Cerebellum (tissue), 4 donors: ENCODE measurements at places on chromosomes 5 and 9.

- no peak for DNase-seq
Measured at GRCh38 chr9:114274217-114274616, 48.7 kb upstream of the ORM1 start.

- DNase-seq: peak; percentile 28
Measured at GRCh38 chr5:113039229-113039933, 62.8 kb downstream of the DCP2 start.

- peak; percentile 1 for DNase-seq
Measured at GRCh38 chr9:78860801-78861475, 564.0 kb downstream of the PSAT1 start.

DNA sequence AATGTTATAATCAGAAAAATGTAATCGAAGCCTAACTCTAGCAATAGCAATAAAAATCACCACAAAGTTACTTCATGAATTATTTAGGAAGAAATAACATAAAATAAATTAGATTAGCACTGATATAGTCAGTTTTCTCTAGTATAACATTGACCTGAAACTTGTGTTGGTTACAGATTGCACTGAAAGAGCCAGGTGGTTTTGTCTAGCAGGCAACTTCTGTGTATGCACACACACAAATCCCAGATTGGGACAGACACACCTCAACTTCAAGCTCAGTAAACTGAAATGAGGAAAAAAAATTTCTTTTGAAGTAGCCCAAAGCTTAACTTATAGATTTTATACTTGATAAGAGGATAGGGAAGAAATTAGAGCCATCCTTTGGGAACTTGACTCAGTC is 129.3 kb downstream of the EFNA5 start:
- DNase-seq: no peak

DNA sequence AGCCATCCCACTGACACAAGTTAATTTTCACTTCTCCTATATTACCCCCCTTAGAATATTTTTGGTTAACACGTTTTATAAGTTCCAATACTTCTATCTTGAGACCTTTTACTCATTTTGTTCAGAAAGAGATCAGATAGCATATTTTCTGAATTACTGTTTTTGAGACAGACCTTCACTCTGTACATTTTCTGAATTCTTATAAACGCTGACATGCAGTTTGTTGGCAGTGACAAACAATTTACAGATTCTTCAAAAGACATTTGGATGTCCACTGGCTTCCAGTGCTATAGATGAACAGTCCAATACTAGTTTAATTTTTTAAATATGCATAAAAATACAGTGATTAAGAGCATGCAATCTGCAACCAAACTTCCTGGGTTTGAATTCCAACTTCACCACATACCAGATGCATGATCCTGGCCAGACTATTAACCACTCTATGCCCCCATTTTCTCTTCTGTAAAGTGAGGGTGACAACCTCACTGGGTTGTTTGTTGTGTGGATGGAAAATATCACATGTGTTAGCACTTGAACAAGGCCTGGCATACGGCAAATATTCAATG is 142.1 kb downstream of the AGTPBP1 start:
- no peak for DNase-seq

DNA sequence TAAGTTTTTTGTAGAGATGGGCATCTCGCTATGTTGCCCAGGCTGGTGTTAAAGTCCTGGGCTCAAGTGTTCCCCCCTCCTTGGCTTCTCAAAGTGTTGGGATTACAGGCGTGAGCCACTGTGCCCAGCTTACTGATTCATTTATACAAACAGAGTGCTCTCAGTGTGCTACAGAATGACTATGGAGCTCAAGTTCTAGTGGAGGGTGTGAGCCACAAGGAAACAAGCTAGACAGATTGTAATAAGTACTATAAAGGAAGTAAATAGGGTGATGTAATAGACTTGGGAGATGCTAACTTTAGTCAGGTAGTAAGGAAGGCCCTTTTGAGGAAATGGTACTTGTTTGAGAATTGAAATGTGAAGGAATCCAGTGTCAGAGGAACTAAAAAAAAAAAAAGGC is 1.7 kb upstream of the TMEM267 start:
- DNase-seq: no peak

GRCh38 chr5:132734687-132735086 is 2.7 kb downstream of the KIF3A start:
- DNase-seq: no peak

GRCh38 chr9:101138509-101138908 is 110.0 kb downstream of the PLPPR1 start:
- no peak for DNase-seq

DNA sequence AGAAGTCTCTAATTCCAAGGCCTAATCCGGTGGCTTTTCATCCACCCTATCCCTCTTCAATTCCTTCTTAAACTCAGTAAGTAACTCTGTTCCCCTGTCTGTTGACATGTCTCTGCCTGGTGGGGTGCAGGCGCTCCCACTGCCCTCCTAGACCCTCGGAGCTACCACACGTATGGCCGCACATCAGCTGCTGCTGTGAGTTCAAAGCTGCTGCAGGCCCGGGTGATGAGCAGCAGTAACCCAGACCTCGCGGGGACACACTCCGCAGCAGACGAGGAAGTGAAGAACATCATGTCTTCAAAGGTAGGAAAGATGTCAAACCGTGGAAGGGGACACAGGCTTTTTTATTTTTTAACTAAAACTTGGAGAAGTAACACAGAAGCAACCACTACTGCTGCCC is 167.7 kb downstream of the DOCK8 start:
- DNase-seq: no peak

- DNase-seq: no peak
Measured at GRCh38 chr9:131447600-131447999, 53.7 kb downstream of the PRRC2B start.
